GM13977 (cell line): ENCODE measurements at places on chromosomes 6 and 20.
A peak's percentile ranks its signal among the peaks of the same experiment; 100 is the strongest.

GRCh38 chr20:6838181-6838826, 70.8 kb downstream of the BMP2 start:
- DNase-seq, result no peak

DNA sequence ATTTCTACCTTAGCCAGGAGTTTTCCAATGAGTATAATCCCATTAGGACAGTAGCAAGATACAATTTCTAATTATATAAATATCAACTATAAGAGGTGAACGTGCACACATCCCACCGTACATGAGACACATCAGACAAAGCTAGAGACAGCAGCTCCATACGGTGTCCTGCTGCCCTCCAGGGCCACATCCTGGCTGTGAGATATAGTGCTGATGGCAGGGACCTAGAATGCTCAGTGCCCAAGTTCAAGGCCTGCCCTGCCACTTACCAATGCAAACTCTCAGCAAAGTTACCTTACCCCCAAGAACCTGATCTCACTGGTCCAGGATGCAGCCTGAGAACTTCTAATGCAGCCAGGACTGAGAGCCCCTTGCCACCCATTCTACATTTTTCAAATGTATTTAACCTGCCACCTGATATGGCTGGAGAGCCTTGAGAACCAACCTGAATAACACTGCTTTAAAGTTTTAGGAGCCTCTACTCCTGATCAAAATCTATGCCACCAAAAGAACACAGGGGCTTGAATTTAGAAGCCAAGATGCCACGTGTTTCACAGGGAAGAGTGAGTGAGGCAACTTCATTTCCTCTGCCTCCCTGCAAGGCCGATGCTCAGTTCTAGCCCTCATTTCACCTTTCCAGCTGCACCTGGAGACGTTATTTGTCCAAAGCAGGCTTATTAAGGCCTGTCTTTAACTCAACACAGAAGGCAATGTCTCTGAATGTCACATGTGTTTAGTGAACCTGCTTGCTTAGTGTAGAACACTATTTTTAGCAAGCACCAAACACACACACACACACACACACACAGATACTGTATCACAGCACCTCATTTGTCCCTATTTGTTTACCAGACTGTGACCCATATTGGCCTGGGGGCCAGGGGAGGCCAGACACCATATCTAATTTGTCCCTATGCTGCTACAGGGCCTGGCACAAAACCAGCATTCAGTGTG, 6.1 kb downstream of the NFATC2 start:
- DNase-seq, result no peak

DNA sequence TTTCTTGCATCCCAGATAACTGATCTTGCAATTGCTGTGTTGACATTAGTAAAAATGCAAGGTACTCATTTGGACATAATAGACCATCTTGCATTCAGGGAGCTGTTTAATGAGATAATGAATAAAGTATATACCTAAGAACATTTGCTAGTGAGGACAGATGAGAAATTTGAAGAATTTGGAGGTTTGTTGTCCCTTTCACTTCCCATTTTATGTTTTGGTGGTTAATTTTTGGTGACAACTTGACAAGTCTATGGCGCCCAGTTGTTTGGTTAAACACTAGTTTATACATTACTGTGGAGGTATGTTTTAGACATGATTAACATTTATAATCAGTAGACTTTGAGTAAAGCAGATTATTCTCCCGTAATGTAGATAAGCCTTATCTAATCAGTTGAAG, 300.2 kb upstream of the SYNCRIP start:
- DNase-seq, result no peak

- DNase-seq, result no peak
Measured at GRCh38 chr20:26216025-26216424, 519.4 kb upstream of the ZNF337 start.

- DNase-seq, result no peak
Measured at GRCh38 chr20:6057691-6058090, 3.8 kb upstream of the LRRN4 start.

DNA sequence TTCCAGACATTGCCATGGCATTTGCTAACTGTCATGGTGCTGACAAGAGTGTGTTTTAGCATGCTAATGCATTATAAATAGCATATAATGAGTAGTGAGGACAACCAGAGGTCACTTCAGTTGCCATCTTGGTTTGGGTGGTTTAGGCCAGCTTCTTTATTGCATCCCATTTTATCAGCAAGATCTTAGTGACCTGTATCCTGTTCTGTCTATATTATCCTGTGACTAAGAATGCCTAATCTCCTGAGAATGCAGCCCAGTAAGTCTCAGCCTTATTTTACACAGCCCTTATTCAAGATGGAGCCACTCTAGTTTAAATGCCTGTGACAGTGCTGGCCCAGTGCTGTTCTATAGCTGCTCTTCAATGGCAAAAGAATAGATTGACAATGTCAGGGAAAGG, 781.0 kb upstream of the ADGRB3 start:
- no peak for DNase-seq

DNA sequence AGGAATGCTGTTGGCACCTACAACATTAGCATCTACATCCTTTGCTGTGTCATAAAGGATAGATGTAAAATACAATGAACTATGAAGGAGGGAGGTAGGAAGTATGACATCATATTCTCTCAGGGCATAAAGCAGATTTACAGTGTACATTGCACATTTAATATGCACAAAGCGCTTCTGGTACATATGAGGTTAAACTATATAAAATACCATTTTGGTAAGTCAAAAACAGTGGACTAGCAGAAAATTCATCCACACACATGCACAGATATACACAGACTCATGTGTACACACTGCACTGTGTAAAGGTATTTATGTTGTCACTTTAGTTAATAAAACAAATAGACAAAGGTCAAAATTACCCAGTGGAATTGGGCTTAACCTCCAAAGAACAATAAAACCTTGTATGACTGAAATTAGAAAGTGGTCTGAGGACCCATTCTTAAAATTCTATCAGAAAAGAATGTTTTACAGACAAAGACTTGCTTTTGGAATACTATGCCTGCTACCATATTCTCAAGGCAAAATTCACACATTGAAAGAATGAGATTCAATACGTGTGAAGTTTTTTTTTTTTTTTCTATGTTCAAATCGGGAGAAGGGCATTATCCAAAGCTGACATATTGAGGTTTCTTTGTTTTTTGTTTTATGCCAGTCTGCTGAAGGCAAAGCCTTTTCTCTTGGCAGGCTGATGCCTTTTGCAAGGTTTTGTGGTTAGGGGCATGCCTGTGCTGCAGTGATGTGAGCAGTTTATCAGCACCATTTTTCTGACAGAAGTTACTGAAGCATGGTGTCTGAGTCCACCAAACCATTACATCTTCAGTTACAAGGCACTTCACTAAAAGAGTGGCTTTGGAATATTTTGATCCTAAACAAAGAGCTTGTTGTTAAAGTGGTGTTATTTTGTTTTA, 199.0 kb downstream of the PLCB1 start:
- DNase-seq, result no peak

GRCh38 chr6:89944181-89944755, 50.0 kb downstream of the GJA10 start:
- DNase-seq, result no peak

DNA sequence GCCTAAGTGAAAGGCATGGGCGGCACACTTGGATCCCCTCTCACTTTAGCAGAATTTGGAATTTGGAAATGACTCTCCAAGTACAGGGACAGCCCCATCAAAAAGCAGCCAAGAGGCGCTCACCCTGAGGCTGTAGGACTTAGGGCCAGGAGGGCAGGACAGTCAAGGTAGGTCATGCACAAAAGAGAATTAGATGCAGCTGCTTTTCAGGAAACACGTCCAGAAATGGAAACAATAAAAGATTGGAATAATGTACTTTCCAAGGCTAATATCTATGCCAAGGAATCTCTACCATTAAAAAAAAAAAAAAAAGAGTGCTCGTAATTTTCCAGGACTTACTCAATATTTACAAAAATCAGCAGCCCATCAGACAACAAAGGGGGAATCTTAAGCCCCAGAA, 19.9 kb downstream of the PREP start:
- no peak for DNase-seq

- DNase-seq, result no peak
Measured at GRCh38 chr20:48209102-48209501, 423.8 kb upstream of the SULF2 start.

- DNase-seq, result no peak
Measured at GRCh38 chr6:7135755-7136154, 28.0 kb downstream of the RREB1 start.

DNA sequence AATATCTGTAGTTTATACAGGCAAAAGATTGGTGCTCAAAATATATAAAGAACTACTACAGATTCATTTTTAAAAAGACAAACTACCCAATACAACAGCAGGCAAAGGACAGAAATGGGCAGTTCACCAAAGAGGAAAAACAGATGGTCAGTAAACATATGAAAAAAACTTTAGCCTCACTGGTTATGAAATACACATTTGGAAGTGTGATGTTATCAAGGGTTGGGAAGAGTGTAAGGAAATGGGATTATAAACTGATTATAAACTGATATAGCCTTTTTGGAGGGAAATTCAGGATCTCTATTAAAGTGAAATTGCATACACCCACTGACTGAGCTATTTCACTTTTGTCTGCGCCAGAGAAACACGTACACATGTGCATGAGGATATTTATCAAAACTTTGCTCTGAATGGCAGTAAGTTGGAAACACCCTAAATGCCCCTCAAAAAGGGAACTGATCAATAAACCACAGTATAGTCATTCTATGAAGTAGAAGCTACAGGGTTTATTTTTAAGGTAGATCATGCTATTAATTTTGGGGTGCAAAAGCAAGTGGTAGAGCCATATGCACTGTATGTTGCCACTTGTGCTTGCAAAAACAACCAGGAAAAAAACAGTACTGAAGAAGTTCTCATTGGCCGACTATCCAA, 32.2 kb upstream of the ARFGEF2 start:
- peak; percentile 55 for DNase-seq

- DNase-seq, result no peak
Measured at GRCh38 chr20:58076405-58076804, 152.0 kb downstream of the ANKRD60 start.

- no peak for DNase-seq
Measured at GRCh38 chr6:146961831-146962230, 242.4 kb upstream of the STXBP5 start.

GRCh38 chr6:1781817-1782184, 172.1 kb downstream of the FOXC1 start:
- DNase-seq, result no peak

DNA sequence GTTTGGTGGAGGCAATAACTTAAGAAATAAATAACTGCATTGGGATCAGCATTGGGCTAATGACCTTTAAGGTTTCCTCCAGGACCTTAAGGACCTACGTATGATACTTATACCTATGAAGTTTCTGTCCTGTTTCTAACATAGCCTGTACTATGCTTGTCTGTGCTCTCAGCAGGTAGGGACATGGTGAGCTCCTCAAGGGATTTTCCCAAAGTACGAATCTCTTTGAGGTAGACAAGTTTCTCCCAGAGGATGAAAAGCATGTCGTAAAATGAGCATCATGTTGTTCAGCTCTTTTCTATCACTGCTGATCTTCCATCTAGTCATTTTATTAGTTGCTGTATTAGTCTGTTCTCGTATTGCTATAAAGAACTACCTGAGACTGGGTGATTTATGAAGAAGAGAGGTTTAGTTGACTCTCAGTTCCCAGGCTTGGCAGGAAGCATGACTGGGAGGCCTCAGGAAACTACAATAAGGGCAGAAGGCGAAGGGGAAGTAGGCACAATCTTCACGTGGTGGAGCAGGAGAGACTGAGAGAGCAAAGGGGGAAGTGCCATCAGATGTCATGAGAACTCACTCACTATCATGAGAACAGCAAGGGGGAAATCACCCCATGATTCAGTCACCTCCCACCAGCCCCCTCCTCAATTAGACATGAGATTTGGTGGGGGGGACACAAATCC, 77.8 kb upstream of the TGM3 start:
- no peak for DNase-seq

GRCh38 chr6:138105446-138105845, 1.8 kb downstream of the PERP start:
- DNase-seq, result no peak

DNA sequence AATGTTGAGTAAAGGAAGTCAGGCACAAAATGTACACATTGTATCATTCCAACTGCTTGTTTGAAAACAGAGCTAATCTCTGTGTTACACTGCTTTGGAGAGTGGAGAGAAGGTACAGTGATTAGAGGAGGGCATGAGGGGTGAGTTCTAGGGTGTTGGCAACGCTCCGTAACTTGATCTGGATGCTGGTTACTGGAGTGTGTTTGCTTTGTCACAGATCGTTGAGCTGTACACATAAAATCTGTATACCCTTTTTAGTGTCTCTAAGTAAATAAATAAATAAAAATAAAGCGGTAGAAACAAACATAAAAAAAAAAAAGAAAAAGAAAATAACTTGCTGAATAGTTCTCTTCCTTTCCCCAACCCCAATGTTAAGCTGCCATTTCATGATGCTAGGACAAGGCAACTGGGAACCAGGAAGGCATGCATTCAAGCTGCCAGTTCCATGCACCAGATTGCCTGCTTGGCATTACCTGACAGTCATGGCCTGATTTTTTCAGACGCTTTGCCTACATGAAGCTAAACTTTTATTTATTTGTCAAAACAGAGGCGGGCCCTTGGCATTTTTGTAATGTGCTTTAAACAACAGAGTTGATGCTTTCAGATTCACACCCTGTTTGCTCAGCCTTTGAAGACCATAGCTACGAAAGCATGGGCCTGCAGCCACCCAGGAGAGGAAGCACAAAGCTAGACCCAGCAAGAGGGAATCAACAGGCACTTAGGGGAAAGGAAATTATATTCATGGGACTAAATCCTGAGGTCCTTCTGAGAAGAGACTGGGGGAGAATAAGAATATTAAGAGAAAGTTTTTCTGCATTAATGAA, 21.2 kb downstream of the TNFRSF21 start:
- DNase-seq, result no peak

DNA sequence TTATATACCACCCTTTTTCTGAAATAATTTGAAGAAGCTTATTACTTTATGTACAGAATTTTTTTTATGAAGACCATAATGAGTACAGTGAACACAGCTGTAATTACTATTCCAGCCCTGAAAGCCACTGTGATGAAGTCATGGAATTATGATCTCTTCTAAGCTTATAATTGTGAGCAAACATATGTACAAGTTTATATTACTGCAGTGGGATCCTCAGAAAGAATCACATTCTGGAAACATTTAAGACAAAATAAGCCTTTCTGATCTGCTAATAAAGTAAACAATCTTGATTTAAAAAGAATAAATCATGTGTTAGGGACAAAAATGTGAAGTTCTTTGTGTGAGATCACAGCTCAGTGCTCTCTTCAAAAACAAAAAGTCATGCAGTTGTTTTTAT, 560.4 kb downstream of the CD109 start:
- DNase-seq, result no peak
